CD4-positive, alpha-beta T cell (primary cell): ENCODE measurements at places on chromosomes 4 and X.

DNA sequence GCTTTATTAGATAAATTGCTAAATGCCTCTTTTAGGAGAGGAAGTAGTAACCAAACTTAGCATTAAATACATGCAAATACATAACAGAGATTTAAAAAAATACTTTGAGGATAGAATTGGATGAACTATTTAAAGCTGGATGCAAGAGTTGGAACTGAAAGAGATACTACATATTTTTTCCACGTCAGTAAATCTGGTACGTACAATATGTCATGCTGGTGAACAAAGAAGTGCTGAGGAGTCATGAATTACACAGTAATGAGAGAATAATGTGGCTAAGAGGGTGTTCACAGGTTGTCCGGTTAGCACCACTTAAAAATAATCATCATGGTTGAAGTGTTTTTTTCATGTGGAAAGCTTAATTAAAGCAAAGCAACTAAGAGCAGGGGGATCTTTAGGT is 184.1 kb upstream of the FRMPD4 start:
- no peak for DNase-seq

- DNase-seq, result no peak
Measured at GRCh38 chr4:153465615-153466080, 512 bp upstream of the TMEM131L start.

- no peak for DNase-seq
Measured at GRCh38 chr4:104941661-104942062, 205.0 kb upstream of the TET2 start.

DNA sequence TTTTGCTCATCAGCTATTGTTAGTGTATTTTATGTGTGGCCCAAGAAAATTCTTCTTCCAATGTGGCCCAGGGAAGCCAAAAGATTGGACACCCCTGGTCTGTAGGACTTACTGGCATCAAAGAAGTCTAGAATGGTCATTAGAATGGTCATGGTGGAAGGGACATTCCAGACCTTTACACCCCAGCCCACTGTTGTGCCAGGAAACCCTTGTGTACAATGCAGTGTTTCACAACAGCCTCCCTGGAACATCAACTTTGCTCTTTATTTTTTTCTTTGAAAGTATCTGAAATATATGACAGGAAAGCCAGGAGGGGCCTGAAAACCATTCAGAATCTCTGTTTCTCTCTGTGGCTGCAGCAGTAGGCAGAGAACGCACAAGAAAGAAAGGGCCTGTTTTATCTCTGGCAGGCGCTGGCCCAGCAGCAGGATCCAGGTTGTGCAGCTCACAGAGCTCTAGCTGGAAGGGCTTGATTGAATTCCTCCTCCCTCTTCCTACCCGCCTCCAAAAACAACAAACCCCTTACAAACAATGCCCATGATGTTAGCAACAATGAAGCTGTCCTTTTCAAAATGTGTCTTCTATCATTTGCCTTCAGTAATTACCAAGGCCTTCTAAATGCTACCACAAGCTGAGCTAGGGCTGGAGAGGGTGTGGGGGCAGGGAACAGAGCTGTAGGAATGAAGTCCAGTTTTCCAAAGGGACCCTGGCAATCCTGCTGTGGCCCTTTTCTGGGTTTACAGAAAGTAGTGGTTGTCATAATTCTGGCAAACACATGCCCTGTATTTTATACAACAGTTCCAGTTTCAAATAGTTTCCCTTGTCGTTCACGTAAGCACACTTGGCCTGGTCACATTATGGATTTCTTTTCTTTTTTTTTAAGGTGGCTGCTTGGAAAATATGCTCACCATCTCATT is 32.3 kb upstream of the TFDP3 start:
- no peak for DNase-seq

- DNase-seq, result no peak
Measured at GRCh38 chr4:77500801-77501200, 104.8 kb upstream of the CXCL13 start.

- peak; percentile 38 for DNase-seq
Measured at GRCh38 chr4:14269824-14270223, 642.3 kb upstream of the BOD1L1 start.

GRCh38 chr4:101218346-101218745 is 129.0 kb downstream of the PPP3CA start:
- DNase-seq, result no peak

DNA sequence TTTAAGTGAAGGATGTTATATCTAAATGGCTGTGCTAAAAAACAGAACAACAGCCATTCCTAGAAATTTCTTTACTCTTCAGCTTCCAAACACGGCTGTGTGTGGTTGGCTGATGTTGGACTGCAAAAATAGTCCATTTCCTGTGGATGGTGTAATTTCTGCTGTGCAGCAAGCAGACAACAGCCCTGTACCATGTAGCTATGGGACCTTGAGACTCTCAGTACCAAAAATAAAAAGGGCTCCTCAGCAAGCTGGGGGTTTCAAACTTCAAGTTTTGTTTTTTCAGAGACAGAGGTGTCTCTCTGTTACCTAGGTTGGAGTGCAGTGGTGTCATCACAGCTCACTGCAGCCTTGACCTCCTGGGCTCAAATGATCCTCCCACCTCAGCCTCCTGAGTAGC is 18.1 kb downstream of the CD40LG start:
- no peak for DNase-seq

- no peak for DNase-seq
Measured at GRCh38 chr4:105430811-105431210, 43.1 kb downstream of the PPA2 start.

DNA sequence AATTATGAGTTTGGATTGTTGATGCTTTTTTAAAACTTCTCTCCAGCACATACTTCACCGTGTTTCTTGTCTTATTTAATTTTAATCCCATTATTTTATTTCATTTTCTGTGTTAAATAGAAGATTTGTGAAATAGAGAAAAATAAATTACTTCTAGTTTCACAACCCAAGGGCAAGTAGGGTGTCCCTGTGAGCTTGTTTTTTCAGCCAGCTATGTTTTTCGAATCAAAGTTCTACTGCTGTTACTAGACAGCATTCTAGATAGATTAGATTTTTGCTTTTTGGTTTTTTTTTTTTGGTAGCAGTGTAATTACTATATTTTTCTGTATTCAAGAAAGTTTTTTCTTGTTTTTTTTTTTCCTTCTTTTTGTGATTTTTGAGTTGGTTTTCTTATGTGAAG is 59.9 kb downstream of the RBPJ start:
- no peak for DNase-seq

DNA sequence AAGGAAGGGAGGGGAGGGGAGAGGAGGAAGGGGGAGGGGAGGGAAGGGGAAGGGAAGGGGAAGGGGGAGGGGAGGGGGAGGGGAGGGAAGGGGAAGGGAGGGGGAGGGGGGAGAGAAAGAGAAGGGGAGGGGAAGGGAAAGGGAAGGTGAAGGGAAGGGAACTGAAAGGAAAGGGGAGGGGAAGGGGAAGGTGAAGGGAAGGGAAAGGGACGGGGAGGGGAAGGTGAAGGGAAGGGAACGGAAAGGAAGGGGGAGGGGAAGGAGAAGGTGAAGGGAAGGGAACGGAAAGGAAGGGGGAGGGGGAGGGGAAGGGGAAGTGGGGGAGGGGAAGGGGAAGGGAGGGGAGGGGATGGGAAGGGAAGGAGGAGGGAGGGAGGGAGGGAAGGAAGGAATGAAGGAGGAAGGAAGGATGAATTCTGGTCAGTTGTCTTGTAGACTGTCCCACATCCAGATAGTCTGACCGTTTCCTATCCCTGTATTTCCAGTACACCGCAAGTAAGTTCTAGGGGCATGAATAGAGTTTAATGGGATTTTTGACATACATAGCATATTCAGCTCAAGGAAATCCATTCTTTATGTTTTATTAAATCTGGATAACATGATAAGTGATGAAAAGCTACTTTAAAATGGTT is 20.4 kb downstream of the HERC5 start:
- no peak for DNase-seq

GRCh38 chr4:154593868-154594267 is 3.3 kb upstream of the FGA start:
- no peak for DNase-seq

DNA sequence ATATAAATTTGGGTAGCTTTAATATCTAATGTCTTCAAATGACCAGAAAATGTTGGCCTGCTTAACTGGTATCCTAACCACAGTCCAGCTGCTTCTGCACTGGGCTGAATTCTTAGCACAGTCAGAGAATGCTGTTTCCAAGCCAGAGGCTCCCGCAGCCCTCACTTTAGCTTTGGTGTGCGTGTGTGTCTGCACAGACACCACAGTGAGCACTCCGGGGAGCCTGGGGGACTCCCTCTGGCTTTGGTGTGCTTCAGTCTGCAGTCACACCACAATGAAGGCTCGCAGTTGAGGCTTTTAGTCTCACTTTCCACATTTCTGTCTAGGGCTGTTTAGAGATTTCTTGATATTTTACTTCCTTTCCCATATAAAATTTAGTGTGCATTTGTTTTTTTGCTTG is 53.6 kb downstream of the APOO start:
- DNase-seq, result no peak

- no peak for DNase-seq
Measured at GRCh38 chrX:124194901-124195300, 137.6 kb upstream of the TEX13D start.

DNA sequence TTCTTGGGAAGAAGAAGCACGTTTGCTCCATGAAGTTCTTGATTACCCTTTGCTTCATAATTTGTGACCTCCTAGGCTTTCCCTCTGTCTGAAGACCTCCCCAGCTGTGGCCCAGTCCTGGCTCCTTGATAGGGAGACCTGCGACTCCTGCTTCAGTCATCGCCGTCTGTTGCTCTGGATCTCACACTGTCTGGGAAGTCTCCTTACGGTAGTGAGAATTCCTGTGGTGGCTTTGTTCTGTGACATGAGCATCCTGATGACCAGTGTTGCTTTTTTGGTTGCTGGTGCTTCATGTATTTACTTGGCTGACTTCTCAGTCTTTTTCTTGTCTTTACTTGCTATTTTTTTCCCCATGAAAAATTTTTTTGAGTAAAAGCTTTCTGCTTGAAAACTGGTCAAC is 44.2 kb downstream of the JADE1 start:
- DNase-seq, result no peak

GRCh38 chrX:99939883-99940232 is 470.2 kb downstream of the PCDH19 start:
- no peak for DNase-seq

GRCh38 chrX:135264206-135264605 is 12.3 kb downstream of the ETDA start:
- no peak for DNase-seq

GRCh38 chrX:152900937-152901445 is 3.1 kb downstream of the ZNF185 start:
- DNase-seq, result no peak

- peak; percentile 38 for DNase-seq
Measured at GRCh38 chrX:70196961-70197720, 19.9 kb downstream of the DGAT2L6 start.

- no peak for DNase-seq
Measured at GRCh38 chr4:6584865-6585264, 9.9 kb downstream of the MAN2B2 start.

DNA sequence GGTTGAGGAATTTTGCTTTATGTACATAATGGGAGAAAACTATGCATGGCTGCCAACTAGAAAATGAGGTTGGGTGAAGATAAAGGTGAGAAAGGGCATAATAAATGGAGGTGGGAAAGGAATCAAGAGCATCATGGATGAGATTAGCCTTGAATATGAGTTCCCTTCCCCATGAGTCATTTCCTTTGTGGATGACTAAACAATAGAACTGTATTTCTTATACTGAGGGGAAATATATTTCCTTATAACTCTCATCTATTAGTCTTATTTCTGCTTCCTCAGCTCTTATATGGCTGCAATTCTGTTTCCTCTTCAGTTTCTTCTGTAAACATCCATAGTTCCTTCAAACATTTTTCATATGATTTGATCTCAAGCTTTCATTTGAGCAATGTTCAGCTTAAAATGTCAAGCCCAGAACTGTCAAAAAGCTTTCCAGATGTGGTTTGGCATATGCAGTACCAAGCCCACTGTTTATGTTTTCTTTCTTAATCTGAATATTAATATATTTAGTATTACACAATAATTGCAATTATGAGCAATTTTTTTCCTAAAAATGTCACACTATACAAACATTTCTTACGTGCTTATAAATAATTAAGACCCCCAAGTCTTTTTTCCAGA is 100.7 kb upstream of the GRPR start:
- no peak for DNase-seq

- no peak for DNase-seq
Measured at GRCh38 chrX:122475306-122475705, 708.8 kb upstream of the GRIA3 start.

GRCh38 chr4:179750374-179750773 is 2308.1 kb upstream of the AGA start:
- DNase-seq, result no peak

- no peak for DNase-seq
Measured at GRCh38 chrX:10450959-10451355, 169.4 kb downstream of the MID1 start.

- DNase-seq, result no peak
Measured at GRCh38 chrX:150873616-150874015, 24.9 kb downstream of the CD99L2 start.

DNA sequence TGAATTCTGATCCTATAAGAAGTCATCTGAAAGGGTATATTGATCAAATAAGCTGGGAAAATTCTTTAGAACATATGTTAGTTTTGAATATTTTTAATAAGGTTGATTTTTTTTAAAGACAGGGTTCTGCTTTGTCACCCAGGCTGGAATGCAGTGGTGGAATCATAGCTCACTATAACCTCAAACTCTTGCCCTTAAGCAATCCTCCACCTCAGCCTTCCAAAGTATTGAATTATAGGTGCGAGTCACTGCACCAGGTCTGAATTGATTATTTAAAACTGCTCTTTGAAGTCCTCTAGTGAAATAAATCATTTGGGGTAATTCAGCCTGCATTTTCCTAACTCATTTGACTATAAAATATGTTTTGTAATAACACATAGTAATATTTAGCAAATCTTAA is 812.3 kb downstream of the PDHA2 start:
- no peak for DNase-seq

DNA sequence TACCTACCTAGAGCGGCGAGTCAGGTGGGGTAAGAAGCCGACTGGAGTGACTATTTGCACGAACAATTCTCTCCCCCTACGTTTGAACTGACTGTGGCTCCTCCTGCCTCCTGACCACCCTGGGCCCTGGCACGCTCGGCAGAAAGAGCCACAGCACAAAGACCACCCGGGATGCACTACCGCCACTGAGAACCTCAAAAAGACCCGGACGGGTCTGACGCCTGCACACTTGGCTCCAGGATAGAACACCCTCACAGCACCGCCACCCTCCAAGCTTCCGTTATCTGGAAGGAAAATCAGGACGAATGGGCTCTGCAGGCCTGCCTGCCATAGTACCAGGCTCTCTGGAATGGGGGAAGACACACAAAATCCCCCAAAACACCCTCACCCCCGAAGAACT is 2.2 kb downstream of the LRPAP1 start:
- DNase-seq, result no peak

DNA sequence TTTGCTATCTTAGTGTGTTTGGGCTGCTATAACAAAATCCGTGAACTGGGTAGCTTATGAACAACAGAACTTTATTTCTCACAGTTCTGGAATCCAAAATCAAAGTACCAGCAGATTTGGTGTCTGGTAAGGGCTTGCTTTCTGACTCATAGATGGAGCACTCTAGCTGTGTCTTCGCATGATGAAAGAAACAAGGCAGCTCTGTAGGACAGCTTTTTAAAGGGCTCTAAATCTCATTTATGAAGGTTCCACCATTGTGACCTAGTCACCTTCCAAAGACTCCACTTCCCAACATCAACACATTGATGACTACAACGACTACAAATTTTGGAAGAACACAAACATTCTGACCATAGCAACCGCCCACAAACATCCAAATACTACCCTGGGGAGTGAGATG is 158.6 kb upstream of the LCORL start:
- no peak for DNase-seq

GRCh38 chr4:119739796-119740195 is 111.2 kb upstream of the PDE5A start:
- no peak for DNase-seq

GRCh38 chr4:10687526-10687925 is 3.0 kb upstream of the CLNK start:
- no peak for DNase-seq
